ENCODE measurements at places on chromosomes 11 and 22.
A peak's percentile ranks its signal among the peaks of the same experiment; 100 is the strongest.

- DNase-seq: no peak
These were observed 86.6 kb downstream of the MAML2 start for GRCh38 chr11:96256215-96257011.

DNA sequence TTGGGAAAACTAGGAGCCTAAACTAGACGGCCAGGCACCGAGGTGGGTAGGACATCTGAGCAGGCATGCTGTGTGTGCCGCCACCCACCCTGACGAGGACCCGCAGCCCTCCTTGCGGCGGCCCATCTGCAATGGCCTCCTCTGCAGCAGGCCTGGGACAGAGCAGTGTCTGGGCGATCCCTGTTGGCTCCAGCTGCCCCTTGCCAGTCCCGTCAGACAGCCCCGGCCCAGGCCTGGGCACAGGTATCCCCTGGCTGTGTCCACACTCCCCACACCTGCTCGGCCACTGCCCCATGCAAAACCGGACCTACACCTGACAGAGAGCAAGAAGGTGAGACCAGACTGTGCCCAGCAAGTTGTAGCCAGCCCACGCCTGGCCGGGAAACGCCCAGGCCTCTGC, 38.7 kb upstream of the GNB1L start:
- DNase-seq: no peak

DNA sequence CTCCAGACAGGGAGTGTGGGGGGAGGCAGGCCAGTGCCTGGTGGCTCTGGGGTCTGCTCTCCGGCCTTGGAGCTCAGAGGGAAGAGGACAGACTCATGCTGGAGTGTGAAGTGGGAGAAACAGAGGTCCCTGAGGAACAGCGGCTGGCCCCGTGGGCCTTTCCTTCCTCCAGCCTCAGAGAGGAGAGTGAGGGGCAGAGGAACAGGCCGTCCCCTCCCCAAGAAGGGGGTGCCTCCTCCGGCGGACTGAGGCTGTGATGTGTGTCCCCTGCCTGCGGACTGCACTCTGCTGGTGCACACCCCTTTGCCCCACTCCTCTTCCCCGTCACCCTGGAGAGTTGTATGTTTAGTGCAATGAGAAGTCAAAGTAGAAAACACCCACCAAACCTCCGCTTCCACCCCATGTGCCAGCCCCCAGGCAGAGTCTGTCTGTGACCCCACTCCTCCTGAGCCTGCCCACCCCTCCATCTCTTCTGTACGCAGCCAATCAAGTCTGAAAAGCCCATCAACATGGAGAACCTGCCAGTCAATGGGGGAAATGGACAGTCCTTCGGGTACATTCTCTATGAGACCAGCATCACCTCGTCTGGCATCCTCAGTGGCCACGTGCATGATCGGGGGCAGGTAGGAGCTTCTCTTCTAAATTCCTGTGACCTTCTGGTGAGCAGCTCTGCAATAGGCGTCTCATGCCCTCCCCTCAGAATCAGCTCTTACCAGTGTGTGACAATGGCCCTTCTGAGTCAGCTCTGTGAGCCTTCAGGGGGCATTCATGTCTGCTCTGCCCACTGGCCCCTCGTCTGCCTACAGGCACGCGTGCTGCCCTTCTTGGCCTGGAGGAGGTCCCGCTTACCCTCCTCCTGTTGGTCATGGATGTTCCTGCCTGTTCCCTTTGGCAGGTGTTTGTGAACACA, 39.0 kb downstream of the GLB1L2 start:
- DNase-seq: no peak

DNA sequence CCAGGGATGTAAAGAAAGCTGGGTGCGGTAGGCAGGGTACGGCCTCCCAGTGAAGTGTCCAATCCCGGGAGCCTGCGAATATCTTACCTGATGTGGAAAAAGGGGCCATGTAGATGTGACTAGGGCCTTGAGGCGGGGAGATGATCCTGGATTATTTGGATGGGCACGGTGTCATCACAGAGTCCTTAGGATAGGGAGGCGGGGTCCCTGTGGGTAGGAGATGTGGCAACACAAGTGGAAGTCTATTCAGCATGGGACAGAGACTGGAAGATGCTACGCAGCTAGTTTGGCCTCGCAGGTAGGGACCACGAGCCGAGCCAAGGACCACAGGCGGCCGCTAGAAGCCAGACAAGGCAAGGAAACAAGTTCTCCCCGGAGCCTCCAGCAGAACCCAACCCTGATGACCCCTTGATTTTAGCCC, 46.4 kb upstream of the SHANK2 start:
- no peak for DNase-seq

DNA sequence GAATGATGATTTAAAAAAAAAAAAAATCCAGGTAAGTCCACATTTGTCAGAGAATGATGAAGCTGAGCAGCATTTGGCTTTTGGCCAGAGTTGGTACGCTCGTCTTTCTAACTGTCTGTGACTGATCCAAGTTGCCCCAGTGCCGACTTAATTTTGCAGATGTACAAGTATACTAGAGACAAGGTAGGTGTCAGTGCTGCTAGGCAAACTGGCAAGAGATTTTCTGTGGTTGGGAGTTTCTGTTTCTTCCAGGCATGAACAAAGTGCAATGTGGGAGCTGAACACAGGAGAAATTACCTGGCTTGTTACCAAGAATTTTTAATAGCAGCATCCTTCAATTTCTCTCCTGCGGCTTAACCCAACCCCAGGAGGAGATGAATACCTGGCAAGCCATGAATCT, 307.7 kb downstream of the BUD13 start:
- no peak for DNase-seq

DNA sequence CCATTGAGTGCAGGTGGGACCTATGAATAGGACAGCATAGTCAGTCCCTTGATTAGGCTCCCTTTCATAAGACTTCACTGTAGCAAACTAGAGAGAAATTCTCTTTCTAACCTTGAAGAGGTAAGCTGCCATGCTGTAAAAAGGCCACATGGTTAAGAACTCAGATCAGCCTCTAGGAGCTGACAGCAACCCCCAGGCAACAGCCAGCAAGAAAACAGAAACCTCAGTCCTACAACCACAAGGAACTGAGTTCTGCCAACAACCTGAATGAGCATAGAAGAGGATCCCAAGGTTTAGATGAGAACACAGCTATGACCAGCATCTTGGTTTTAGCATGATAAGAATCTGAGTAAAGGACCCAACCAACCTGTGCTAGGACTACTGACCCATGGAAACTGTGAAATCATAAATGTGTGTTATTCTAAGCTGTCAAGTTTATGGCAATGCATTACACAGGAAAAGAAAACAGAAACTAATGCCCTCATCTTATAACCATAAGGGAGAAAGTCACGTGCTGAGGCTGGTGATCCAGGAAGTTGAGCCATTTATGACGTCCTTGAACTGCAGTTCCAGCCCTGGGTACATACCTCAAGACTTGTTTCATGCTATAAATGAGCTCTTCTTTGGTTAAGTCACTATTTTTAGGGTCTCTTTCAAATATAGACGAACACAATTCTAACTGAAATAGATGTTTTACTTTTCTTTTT, 43.3 kb downstream of the RAB38 start:
- DNase-seq: no peak

DNA sequence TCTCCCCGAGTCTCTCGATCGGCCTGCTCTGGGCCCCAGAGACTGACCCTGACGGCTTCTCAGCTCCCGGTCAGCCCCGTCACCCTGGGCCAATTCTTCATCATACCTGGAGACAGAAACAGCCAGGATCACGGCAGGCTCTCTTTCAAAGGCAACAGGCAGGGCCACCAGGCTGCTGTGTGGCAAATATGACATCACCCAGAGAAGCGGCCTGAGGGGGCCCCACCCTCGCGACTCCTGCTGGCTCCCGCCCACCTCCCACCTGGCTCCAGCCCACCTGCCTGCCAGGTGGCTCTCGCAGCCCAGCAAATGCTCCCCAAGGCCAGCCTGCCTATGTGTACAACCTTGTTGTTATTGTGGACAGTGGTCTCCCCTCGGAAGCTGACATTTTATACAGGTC, 24.9 kb upstream of the PACSIN2 start:
- no peak for DNase-seq

DNA sequence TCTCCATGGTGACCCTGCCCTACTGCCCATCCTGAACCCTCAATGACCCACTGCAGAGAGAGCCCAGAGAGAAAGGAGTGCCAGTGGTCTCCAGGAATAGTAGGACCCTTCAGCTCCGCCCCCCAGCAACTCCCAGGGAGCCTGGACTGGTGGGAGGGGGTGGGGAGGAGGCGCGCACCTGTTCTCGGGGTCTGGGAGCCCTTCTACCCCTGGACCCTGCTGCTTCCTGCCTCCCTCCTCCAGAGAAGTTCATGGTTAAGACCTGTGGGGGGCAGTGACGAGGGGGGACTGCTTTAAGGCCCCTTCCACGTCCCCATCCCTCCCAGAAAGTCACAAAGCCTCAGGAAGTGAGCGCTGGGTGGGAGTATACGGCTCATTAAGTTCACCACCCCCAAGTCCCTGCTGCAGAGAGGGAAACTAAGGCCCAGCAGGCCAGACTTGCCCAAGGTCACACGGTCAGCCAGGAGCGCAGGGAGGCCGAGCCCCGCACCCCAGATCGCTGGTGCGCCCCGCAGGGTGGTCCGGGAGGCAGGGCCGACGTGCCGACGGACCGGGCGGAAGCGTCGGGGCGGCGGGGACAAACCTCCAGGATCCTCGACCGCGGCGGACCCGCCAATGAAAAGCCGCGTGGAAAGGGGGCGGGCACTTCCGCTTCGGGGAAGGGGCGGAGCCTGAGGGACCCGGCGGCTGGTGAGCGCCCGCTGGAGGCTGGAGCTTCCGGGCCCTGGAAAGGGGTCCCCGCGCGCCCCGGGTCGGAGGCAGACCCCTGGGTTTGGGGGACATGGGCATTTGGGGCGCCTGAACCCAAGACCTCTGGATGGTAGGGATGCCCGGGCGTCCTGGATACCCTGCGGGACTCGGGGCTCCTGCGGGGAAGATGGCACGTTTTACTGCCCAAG, at the start of the genes NUDT22 and TRPT1:
NUDT22 (plus strand) TSS at position 667 of the 899 bp plus-strand sequence. CDS start 379 bp downstream, outside the sequence.
TRPT1 (minus strand) TSS at position 579 of the 899 bp plus-strand sequence; CDS start at position 253, 326 bp downstream.
- DNase-seq: peak; percentile 78

- no peak for DNase-seq
These were observed 13.3 kb downstream of the RTN3 start for GRCh38 chr11:63694596-63694995.

DNA sequence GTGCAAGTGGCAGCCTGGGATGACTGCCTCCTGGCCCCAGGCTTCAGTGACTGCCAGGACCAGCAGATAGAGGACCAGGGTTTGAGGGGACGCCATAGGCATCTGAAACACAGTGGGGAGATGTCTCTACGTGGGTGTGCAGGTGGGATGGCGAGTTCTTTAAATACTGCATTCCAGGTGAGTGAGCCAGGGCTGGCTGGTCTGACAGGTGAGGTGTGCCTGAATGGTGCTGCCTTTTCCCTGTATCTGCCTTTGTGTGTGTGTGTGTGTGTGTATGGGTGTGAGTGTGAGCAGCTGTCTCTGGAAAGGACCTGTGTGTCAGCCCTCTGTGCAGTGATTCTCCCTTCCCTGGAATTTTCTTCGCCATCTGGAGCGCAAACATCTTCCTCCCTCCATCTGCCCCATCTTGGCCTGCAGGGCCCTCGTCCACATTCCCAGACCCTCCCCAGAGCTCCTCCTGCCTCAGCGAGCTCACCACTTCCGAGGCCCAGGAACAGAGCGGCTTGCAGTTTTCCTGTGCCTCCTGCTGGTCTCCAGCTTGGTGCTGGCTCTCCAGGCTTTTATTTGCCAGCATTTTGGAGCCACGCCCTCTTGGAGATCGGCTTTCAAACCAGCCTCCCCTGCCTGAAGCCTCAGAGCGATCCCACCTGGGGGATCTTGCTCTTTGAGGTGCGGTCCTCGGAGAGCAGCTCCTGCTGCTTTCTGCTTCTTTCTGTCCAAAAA, at the start of gene GPHA2:
GPHA2 (minus strand) TSS at position 535 of the 723 bp plus-strand sequence; CDS start at position 102, 433 bp downstream.
- DNase-seq: peak; percentile 67

GRCh38 chr11:1436468-1437039, 46.8 kb downstream of the BRSK2 start:
- no peak for DNase-seq

DNA sequence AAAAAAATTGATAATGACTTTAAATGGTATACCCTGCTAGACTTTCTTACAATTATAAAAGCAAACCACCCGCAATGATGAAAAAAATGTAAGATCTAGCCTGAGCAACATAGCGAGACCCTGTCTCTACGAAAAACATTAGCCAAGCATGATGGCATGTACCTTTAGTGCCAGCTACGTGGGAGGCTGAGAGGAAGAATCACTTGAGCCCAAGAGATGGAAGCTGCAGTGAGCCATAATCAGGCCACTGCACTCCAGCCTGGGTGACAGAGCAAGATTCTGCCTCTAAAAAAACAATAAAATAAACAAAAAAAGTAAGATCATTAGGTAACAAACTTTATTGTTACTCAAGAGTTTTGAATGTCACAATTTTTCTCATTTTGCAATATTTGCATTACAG, 39.2 kb downstream of the KMT5B start:
- no peak for DNase-seq

DNA sequence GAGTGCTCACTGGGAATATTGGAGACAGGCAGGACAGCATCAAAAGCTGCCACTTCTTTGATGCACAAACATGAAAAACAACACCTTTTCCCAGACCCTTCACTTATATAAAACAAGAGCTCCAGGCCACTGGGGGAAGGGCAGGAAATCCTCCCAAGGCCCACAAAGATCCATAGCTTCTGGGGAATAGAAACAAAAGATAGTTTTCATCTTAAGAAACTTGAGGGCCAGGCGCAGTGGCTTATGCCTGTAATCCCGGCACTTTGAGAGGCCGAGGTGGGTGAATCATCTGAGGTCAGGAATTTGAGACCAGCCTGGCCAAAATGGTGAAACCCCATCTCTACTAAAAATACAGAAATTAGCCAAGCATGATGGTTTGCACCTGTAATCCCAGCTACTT, 15.3 kb downstream of the RTL6 start:
- no peak for DNase-seq

- DNase-seq: no peak
These were observed 11.9 kb upstream of the CHRNA10 start for GRCh38 chr11:3683039-3683438.

DNA sequence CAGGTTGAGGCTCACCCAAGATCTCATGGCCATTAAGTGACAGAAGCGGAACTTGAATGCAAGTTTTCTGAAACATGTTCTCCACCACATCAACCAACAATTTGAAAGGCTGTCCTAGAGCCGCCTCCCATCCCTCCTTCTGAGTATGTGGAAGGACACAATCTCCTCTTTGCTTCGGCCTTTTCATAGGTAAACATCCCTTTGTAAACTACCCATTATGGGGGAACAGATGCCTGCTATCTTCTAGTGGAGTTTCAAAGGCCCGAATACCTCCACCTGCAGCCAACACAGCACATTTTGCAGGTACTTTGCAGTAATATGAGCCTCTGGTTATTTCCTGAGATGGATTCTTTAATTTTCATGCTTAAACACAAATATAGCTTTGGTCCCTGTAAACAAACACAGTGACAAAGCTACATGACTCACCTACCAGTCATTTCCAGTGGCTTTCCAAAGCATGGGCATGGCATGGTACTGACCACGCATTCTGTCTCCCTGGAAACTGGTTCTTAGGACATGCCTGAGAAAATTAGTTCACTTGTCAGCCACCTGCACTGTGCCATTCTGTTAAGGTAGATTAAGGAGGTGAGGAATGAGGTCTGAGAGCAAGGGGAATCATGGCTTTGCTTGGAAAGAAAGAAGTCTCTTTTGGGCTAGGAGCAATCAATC, 60.2 kb downstream of the EHF start:
- no peak for DNase-seq
